ENCODE measurements at places on chromosomes 1 and 21. TPM values are rescaled to one million over a fixed set of nuclear protein-coding genes. Genes with fewer than 3 reads are reported as not detected.

GRCh38 chr1:174358786-174359453, 88.8 kb upstream of the GPR52 start:
- no peak overlapping the region for H3K27ac ChIP-seq
- H3K36me3 ChIP-seq = no peaks in the 10 kb centered on the region
- no peaks in the 10 kb centered on the region for H3K27me3 ChIP-seq
- no peak for DNase-seq

SLC27A3 gene
- 14.3 TPM for total RNA-seq

GRCh38 chr1:151814971-151815545, 9.8 kb upstream of the LINGO4 start:
- H3K4me3 ChIP-seq = no peak overlapping the region
- no peak overlapping the region for H3K27ac ChIP-seq
- H3K36me3 ChIP-seq = no peaks in the 10 kb centered on the region
- no peaks in the 10 kb centered on the region for H3K4me1 ChIP-seq
- no peaks in the 10 kb centered on the region for H3K27me3 ChIP-seq

DNA sequence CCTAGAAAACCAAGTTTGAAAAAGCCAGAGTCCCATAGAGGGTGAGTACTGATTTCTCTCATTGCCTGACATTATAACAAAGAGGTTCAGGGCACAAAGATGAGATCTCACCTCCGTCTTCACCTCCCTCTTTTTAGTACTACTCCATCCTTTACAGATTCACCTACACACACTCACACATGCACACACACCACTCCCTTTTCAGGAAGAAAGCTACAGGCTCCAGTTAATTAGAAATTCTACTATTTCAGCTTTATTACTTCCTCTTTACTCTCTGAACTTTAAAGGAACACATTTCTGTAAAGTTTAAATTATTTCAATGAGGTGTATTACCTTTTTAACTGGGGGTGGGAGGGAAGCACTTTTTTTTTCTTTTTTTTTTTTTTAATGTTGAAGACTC, 59.6 kb upstream of the PRDX6 start:
- no peak overlapping the region for H3K4me3 ChIP-seq
- H3K27me3 ChIP-seq = no peaks in the 10 kb centered on the region
- DNase-seq = no peak

RGS5 gene
- total RNA-seq = 4.6 TPM

DNA sequence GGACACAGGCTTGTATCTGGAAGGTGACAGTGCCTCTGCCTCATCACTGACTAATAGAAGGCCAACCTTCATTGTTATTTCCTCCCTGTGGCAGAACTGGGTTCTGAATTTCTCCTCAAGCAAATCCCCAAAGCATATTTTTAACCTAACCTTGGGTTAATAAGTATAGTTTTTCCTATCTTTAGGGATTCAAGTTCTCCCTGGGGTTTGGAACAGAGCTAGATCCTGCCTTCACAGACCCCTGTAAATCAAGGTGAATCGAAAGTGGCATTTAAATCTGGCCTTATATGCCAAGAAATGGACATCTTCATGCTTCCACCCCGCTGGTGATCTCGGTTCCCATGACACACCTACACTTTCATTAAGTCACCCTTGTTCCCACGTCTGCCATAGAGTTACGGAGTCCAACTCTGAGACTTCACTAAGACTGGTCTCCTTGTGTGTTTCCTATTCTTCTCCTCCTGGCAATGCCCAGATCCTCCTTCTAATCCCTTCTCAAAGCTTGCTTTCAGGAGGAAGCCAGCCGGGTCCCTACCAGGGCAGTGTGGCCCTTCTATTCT, 4.3 kb upstream of the CHI3L2 start:
- H3K36me3 ChIP-seq = no peaks in the 10 kb centered on the region
- no peaks in the 10 kb centered on the region for H3K27me3 ChIP-seq
- no peak overlapping the region for H3K27ac ChIP-seq

- no peak overlapping the region for H3K27ac ChIP-seq
- no peaks in the 10 kb centered on the region for H3K36me3 ChIP-seq
- DNase-seq = no peak
- H3K4me3 ChIP-seq = no peak overlapping the region
These were observed 9.4 kb downstream of the PRXL2B start for GRCh38 chr1:2595812-2596529.

CRB1 gene
- 0.07 TPM for total RNA-seq

SPATA21 gene
- total RNA-seq = not detected

CSF3R gene
- 0.32 TPM for total RNA-seq
